ENCODE measurements at places on chromosomes 1 and 21.

- DNase-seq: no peak
Measured at GRCh38 chr21:17340081-17340480, 172.8 kb upstream of the CXADR start.

- no peak for DNase-seq
Measured at GRCh38 chr1:169699707-169700106, 11.7 kb downstream of the SELL start.

- no peak for DNase-seq
Measured at GRCh38 chr21:43911015-43911934, 46.3 kb downstream of the AGPAT3 start.

DNA sequence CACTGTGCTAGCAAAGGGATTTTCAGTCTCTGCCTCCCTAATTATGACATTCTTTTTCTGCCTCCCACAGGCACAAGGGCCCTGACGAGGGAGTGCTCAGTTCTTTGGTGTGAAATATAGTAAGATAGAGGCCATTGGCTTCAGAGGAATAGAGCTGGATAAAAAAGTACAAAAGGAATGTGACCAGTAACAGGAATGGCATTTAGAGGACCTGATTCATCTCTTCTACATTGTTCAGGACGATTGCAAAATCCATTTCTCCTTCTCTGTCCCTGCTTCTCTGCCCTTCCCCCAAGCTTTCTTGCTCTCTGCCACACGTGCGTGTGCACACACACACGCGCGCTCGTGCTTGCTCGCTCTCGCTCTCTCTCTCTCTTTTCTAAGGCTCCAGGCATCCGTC is 668.2 kb downstream of the KIF26B start:
- DNase-seq: peak; percentile 88

DNA sequence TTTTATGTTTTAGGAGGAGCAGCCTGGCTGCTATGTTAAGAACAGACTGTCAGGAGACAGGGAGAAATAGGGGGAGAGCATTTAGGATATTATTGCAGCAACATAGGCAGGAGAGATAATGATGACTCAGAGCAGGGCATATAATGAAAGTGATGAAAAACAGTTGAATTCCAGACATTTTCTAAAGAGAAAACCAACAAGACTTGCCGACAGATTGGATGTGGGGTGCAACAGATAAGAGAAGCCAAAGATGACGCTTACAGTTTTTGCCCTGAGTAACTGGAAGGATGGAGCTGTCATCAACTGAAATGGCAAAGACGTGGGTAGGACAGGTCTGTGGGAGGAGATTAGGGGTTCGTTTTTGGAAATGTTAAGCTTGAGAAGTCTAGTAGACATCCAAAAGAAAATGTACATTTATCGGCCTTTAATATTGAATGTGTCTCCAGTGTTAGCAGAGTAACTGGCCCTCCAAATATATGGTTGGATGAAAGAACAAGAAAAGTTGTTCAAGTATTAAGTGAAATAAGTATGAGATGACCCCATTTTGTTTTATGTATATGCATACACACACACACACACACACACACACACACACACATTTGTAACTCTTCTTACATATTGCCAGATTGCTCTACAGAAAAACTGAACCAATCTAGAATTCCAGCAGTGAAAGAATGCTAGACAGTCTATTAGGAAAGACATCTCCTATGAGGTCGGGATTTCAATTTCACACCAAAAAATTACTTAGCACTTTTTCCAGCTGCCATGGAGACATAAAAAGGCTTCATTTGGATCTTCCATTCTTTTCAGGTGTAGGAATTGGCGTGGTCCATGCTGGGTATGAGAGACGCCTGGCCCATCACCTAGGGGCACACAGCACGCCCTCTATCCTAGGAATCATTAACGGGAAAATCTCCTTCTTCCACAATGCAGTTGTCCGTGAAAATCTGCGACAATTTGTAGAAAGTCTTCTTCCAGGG is 17.2 kb downstream of the DNAJC16 start:
- peak; percentile 52 for DNase-seq

- no peak for DNase-seq
Measured at GRCh38 chr1:2155788-2156187, 38.8 kb downstream of the FAAP20 start.

GRCh38 chr21:27528697-27529096 is 561.8 kb upstream of the ADAMTS5 start:
- DNase-seq: no peak

DNA sequence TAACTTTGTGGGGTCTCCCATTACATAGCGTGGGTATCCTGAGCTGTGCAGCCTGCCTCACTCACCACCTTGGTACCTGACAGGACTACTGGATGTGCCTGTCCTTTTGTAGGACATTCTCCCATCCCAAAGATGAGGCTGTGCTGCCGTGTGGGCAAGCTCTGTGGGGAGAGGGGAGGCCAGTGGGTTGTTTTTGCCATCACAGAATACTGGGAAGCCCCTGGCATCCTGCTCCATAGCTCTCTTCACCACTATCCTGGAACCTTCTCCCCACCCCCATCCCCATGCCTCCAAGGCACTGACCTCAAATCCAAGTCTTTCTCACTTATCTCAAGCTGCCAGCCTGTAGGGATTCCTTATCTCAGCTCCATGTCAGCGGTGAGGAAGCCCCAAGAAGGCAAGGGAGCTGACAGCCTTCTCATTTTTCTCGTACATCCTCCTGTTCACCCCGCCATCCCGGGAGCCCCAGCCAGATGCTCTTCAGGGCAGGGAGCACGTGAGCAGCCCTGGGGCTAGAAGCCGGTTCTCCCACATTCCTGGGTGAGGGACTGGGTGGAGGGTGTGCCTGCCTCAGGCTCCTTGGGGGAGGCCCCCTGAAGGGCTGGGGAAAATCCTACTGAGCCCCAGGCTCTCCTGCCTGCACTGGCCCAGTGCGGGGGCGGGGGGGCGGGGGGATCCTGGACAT is 2.4 kb upstream of the ELF3 start:
- peak; percentile 13 for DNase-seq

- DNase-seq: peak; percentile 56
Measured at GRCh38 chr1:161486806-161487741, 18.2 kb upstream of the FCGR2A start.

- no peak for DNase-seq
Measured at GRCh38 chr1:160001440-160001839, 30.4 kb downstream of the PIGM start.

DNA sequence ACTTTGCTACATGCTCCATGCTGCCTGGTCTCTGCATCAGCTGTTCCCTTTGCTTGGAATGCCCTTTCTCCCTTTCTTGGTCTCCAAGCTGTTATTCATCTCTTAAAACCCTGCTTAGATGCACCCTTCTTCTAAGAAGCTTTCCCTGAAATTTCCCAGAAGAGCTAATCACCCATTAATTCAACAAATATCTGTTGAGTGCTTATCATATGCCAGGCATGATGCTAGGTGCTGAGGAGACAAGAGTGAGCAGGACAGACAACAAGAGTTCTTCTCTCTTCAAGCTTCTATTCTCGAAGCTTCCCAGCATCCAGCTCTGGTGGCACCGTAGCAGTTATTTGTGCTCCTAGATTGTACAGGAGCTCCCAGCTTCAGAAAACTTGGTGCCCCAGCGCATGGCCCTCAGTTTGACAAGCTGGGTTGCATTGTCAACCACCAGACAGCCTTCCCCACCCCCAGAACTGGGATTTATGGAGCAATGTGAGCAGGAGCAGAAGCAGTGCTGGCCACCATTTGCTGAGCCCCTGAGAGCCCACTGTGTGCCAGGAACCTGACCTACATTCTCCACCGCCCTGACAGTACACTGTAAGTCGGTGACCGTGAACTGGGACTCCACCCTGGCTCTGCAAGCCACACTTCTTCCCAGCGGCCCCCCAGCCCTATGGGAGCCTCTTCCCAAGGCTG is 68.0 kb upstream of the ACOT11 start:
- no peak for DNase-seq

GRCh38 chr1:9816199-9816598 is 7.6 kb downstream of the CLSTN1 start:
- no peak for DNase-seq

- peak; percentile 49 for DNase-seq
Measured at GRCh38 chr1:30005972-30006619, 717.3 kb downstream of the MATN1 start.

DNA sequence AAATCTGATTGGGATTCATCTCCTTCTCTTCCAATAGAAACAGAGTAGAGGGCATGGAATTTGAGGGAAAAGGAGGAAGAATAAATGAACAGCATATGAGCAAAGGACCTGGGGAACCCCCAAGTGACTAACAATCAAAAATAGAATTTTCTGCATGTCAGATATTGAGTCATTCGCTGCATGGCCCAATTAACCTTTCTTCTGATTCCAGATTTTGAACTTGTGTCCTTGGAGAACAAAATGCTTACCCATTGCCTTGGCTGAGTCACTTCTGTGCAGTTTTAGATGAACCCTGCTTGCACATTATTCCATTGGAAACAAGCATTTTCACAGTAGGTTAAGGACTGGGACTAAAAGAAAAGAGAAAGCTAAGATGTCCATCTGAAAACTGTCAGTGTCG is 390.5 kb downstream of the ST6GALNAC3 start:
- peak; percentile 7 for DNase-seq

DNA sequence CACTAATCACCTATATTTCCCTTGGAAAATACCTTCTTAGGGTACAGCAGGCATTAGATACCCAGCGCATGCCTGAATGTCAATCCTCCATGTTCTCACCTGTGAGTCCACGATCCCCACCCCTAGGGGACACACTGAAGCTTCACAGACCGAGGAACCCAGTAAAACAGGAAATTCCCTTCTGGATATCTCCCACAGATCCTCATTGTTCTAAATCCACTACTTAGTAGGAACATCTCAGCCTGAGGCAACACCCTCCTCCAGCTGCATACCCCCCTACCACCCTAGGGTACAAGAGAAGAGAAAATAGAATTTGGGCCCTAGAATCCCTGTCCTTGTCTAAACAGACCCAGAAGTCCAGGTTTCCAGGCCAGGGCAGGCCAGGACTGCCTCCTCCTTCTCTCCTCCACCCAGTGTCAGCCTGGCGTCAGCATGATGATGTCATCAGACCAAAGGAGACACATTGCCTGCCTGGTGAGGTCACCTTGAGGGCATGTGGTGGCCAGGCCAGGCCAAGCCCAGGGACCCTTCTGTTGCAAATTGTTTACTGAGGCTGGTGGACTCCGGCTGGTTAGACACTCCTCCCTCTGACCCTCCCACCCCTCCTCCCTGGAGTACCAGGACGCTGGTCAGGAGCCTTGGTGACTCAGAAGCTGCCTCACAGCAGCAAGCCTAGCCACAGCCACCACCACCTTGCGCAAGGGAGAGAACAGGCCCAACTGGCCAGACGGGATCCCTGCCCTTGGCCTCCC is 6.2 kb downstream of the NECTIN4 start:
- DNase-seq: peak; percentile 91

All from astrocyte of the hippocampus (primary cell).